Heart right ventricle (tissue), 16 donors: ENCODE measurements at places on chromosomes 13 and 19. TPM values are rescaled to one million over a fixed set of nuclear protein-coding genes. Genes with fewer than 3 reads are reported as not detected.

- no peaks in the 10 kb centered on the region for H3K36me3 ChIP-seq
- DNase-seq, result no peak
- H3K4me3 ChIP-seq, result no peak overlapping the region
- H3K4me1 ChIP-seq, result no peaks in the 10 kb centered on the region
These were observed 304.9 kb upstream of the NBEA start for GRCh38 chr13:34637138-34637537.

- no peaks in the 10 kb centered on the region for H3K4me1 ChIP-seq
- H3K27ac ChIP-seq, result no peak overlapping the region
- H3K27me3 ChIP-seq, result no peaks in the 10 kb centered on the region
- H3K4me3 ChIP-seq, result no peak overlapping the region
- no peak for DNase-seq
These were observed 51.5 kb downstream of the SKA3 start for GRCh38 chr13:21124852-21125251.

DNA sequence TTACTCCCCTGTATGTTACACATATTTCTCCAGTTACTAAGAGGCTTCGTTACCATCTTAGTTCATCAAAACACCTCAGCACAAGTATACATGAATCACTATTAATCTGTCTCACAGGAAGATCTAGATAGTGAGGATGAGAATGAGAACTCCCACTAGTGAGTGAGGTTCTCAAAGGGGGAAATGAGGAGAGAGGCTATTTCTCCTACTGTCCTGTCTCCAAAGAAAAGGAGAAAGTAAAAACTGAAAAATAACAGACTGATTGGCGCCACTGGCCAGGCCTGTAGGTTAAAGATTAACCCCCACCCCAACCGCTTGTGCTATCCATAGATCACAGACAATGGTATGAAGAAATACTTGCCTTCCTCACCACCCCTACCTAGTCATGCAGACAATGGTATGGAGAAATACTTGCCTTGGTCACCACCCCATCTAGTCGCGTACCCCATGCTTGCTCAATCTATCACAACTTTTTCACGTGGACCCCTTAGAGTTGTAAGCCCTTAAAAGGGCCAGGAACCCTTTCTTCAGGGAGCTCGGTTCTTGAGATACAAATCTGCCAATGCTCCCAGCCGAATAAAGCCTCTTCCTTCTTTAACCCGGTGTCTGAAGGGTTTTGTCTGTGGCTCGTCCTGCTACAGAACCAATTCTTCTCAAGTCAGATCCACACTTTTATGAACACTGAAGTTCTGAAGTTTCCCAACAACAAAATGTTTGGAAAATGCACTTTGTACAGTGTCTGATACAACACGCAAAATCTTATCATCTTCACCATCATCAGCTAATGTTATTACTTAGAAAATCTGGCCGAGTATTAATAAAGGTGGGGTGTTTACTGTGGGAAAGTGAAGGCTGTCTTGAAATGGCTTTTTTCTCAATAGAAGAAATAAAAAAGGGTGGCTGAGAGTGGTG lies 598.1 kb downstream of the UQCRFS1 start:
- H3K36me3 ChIP-seq, result no peaks in the 10 kb centered on the region
- DNase-seq, result no peak
- no peaks in the 10 kb centered on the region for H3K4me1 ChIP-seq
- no peak overlapping the region for H3K4me3 ChIP-seq
- no peaks in the 10 kb centered on the region for H3K27me3 ChIP-seq
- no peak overlapping the region for H3K27ac ChIP-seq

GRCh38 chr13:32897296-32897695 lies 118.9 kb upstream of the KL start:
- no peaks in the 10 kb centered on the region for H3K36me3 ChIP-seq
- no peak overlapping the region for H3K4me3 ChIP-seq
- H3K27ac ChIP-seq, result no peak overlapping the region
- DNase-seq, result no peak

GRCh38 chr13:112735791-112736190 lies 46.0 kb downstream of the ATP11A start:
- no peak overlapping the region for H3K27ac ChIP-seq
- H3K36me3 ChIP-seq, result no peaks in the 10 kb centered on the region

ZNF99 gene
- 0.08 TPM for total RNA-seq

- H3K36me3 ChIP-seq, result no peaks in the 10 kb centered on the region
- H3K27me3 ChIP-seq, result no peaks in the 10 kb centered on the region
- no peaks in the 10 kb centered on the region for H3K4me1 ChIP-seq
- no peak overlapping the region for H3K4me3 ChIP-seq
- no peak overlapping the region for H3K27ac ChIP-seq
These were observed 138.1 kb downstream of the POU4F1 start for GRCh38 chr13:78465250-78465649.

ACP7 gene
- total RNA-seq, result not detected

SIGLEC14 gene
- total RNA-seq, result not detected

DNA sequence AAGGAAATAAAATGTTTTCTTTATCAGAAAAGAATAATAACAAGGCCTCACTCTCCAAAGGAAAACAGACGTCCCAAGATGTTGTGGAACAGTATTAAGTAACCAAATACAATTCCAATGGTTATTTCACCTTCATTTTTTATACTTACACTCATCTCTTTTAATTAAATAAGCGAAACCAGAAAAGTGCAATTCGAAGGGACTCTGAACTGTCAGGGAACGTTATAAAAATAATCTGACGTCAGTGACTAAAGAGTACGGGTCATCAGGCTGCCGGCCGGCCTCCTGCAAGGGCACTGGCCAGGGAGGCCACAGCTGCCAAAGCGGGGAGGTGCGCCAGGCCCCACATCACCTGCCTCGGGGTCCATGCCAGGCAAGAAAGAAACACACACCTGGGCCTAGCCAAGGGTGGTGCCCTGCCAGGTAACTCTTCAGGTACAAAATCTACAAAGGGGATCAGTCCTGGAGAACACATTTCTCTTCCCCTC lies 61.2 kb downstream of the CDADC1 start:
- H3K36me3 ChIP-seq, result peaks cover 17% of the 10 kb centered on the region
- H3K27me3 ChIP-seq, result no peaks in the 10 kb centered on the region
- no peak for DNase-seq
- peak overlapping the region; percentile 78 for H3K27ac ChIP-seq
- H3K4me3 ChIP-seq, result no peak overlapping the region

DNA sequence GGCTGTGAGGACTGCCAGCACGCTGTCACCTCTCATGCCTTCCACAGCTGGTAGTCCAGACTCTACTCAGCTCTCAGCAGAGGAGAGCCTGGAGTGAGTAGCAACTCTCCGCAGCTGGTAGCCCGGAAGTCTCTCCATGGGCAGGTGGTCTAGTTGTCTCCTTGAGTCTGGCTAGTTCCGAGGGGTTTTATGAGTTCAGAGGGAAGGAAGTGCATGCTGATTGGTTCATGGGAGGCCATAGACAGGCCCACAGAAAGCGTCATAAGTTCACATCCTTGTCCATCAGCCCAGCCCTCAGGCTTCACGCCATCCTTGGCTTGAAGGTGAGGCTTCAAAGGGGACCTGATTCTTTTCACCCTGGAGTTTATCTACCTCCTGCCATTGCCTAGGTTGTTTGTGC lies 2662.4 kb upstream of the PCDH20 start:
- no peak for DNase-seq
- H3K4me1 ChIP-seq, result no peaks in the 10 kb centered on the region
- no peak overlapping the region for H3K27ac ChIP-seq
- no peaks in the 10 kb centered on the region for H3K27me3 ChIP-seq
- H3K36me3 ChIP-seq, result no peaks in the 10 kb centered on the region
- H3K4me3 ChIP-seq, result no peak overlapping the region

GRCh38 chr19:41997851-41998229 lies 3.8 kb upstream of the ATP1A3 start:
- DNase-seq, result no peak
- H3K36me3 ChIP-seq, result no peaks in the 10 kb centered on the region
- H3K4me3 ChIP-seq, result no peak overlapping the region
- H3K27ac ChIP-seq, result no peak overlapping the region
- H3K27me3 ChIP-seq, result peaks cover 11% of the 10 kb centered on the region

GRCh38 chr13:80975903-80976302 lies 635.0 kb upstream of the SPRY2 start:
- H3K36me3 ChIP-seq, result no peaks in the 10 kb centered on the region
- no peaks in the 10 kb centered on the region for H3K4me1 ChIP-seq

- H3K27me3 ChIP-seq, result no peaks in the 10 kb centered on the region
- no peak overlapping the region for H3K27ac ChIP-seq
- H3K4me1 ChIP-seq, result no peaks in the 10 kb centered on the region
- no peak for DNase-seq
- no peak overlapping the region for H3K4me3 ChIP-seq
These were observed 549.2 kb upstream of the KLF12 start for GRCh38 chr13:74683411-74683810.

- no peak for DNase-seq
- no peak overlapping the region for H3K27ac ChIP-seq
- H3K36me3 ChIP-seq, result no peaks in the 10 kb centered on the region
- H3K27me3 ChIP-seq, result no peaks in the 10 kb centered on the region
These were observed 1199.9 kb upstream of the SPRY2 start for GRCh38 chr13:81540777-81541176.

DNA sequence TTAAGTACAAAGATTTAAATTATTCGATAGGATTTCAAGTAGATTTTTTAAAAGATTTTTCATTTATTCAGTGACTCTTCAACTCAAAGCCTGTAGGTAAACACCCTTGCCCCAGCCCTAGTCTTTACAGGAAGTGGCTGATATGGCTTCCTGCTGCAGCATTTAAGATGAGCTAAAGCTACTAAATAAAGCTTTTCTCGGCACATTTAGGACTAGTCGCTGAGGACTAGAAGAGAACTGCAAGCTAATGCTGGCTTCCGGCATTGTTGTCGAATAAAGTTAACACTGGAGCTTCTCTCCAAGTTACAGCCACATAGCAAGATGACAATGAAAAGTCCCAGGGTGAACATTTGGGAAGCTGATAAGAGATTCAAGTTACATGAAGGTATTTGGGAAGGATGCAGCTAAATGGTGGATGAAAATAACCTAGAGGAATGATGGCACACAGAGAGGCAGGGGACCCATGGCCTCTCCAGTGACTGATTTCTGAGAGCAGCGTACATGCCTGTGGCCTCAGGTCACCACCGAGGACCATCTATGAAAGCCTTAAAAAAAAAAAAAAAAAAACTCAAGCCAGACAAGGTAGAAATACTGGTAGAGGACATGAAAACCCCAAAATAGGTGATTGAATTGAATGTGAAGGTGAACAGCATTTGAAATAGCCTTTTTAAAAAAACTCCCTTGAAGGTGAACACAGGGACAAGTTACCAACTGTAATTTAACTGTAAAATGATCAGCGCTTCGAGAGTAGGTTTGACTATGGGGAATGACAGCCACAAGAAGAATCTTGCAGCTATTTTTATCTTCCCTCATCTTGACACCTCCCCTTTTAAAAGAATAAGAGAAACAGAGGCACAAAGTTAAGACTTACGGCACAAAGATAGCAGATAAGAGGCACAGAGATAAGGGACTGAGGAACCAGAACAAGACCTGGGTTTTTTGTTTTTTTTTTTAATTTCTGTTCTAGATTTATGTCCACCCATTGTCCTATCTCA lies 155.4 kb downstream of the DCT start:
- no peaks in the 10 kb centered on the region for H3K27me3 ChIP-seq
- no peak overlapping the region for H3K27ac ChIP-seq
- H3K4me1 ChIP-seq, result no peaks in the 10 kb centered on the region
- DNase-seq, result no peak

LSR gene
- 3.7 TPM for total RNA-seq

ANKRD24 gene
- 1.0 TPM for total RNA-seq

DNA sequence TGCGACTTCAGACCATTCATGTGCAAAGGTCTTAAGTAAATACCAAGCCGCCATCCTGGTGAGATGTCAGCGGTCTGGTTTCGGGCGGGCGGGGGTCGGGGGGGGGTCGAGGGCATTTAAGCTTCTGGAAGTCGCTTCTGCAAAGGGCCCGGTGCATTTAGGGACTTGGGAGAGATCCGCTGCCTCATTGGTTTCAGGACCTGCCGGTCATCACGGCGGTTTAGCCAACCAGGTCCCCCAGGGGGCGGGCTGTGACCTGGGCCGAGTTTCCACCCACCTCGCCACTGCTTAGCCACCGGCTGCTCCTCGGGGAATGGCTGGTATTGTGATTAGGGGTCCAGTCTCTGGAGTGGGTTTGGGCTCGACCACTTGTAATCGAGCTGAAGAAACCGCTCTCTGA lies 7.8 kb downstream of the ANKLE1 start:
- H3K4me3 ChIP-seq, result no peak overlapping the region
- H3K4me1 ChIP-seq, result peaks cover 14% of the 10 kb centered on the region
- no peaks in the 10 kb centered on the region for H3K36me3 ChIP-seq
- peaks cover 4% of the 10 kb centered on the region for H3K27me3 ChIP-seq

- no peak for DNase-seq
- H3K36me3 ChIP-seq, result no peaks in the 10 kb centered on the region
These were observed 1726.0 kb downstream of the EFNB2 start for GRCh38 chr13:104809483-104809882.

DNA sequence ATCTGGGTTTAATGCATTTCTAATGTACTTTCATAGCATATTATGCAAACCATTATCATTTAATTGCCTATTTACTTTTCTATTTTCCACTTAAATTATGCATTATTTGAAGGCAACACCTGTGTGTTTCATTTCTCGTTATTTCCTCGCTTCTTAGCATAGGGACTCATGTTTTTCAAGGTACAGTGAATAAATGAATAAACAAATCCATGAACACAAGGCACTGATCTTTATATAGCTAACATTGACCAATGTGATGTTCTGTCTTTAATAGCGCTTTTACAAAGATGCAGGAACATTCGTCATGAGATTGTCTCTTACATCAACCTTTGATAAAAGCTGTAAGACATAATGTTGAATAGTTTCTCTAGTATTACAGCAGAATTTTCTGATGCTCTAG lies 121.2 kb downstream of the B3GLCT start:
- H3K27ac ChIP-seq, result no peak overlapping the region
- no peak for DNase-seq
- H3K4me3 ChIP-seq, result no peak overlapping the region

ZNF823 gene
- total RNA-seq, result 3.0 TPM

S1PR5 gene
- total RNA-seq, result not detected
